Stimulated activated CD8-positive, alpha-beta memory T cell treated with anti-CD3 and anti-CD28 coated beads, Interleukin-4, amount 100 ng/mL, for 4 hours (primary cell): ENCODE measurements at places on chromosomes 7 and 10.

DNA sequence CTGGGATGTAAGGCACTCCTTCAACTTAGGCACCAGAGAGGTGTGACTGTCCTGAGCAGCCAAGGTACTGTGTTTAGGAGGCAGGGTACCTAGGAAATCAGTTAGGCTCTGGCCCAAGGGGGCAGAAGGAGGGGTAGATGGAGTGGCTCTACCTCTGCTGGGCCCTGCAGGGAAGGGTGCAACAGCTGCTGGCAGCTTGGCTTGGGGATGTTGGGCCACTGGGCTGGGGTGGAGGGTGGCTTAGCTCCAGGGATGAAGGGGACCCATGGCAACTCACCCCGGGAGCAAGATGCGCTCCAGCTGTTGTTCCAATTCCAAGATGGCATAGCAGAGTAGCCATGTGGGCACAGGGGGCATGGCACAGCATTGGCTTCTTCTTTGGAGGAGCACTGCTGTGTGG, 42.1 kb downstream of the NEURL1 start:
- DNase-seq = no peak

GRCh38 chr7:67857698-67858097, 861.1 kb downstream of the TYW1 start:
- no peak for DNase-seq

DNA sequence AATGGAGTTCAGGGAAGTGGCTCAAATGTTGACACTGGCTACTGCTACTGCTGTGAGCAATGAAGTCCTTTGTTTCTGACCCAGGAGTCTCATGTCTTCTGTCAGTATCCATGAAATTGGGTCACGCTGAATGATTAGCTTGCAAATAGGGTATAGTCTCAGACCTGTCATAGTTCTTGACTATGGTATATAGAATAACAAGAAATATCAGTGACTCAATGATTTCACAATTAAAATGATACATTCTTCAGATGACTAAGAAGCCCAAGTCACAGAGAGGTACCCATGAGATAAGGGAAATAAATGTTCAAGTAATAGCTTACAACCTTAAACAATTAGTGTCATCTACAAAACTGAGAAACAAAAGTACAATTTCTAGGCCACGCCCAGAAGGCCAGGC, 89.3 kb downstream of the LYZL2 start:
- no peak for DNase-seq

DNA sequence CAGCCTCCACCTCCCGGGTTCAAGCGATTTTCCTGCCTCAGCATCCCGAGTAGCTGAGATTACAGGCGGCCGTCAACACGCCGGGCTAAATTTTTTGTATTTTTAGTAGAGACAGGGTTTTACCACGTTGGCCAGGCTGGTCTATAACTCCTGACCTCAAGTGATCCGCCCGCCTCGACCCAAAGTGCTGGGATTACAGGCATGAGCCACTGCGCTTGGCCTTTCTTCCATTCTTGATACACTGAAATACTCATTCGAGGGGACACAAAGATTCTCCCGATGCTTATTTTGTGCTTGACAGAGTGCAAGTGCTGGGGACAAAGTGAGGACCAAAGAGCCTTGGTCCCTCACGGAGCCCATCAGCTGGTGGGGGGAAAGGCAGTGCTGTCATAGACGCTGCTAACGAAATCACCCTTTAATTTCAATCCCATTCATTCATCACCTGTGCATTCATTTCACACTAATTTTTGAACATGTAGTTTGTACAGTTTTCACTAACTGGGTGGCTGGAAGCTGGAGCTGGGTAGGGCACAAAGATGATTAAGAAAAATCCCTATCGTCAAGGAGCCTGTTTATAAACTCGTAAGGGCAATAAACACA, 621 bp upstream of the FAM133B start:
- DNase-seq = no peak

DNA sequence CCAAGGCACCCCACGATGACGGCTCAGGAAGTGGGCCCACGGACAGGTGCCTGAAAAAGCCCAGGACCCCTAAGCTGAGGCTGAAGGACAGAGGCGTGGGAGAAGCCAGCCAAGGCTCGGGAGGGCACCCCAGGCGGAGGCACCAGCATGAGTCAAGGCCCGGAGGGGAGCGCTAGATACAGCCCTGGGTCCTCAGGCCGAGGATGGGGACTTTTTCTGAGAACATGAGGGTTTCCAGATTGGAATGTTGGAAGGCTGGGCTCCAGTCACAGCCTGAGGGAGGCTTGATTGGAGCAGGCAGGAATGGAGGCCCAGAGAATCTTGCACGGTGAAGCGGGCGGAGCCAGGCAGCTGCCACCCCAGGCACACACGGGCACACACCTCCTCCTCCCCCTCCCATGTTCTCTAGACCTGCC, 19.0 kb upstream of the ELFN1 start:
- DNase-seq = no peak

- DNase-seq = no peak
These were observed 52.6 kb downstream of the PFKP start for GRCh38 chr10:3119796-3120459.
